Mammary epithelial cell (primary cell): ENCODE measurements at places on chromosomes 7 and 10. TPM values are rescaled to one million over a fixed set of nuclear protein-coding genes. Genes with fewer than 3 reads are reported as not detected.

The ZNF107 gene
- 5.3 TPM for total RNA-seq

The KIAA1549 gene
- total RNA-seq = 6.5 and 7.7 TPM in 2 replicates

GRCh38 chr7:106063024-106063423 is 49.1 kb downstream of the SYPL1 start:
- no peak for DNase-seq

- DNase-seq = no peak
Measured at GRCh38 chr10:72812415-72812752, 81.2 kb upstream of the OIT3 start.

GRCh38 chr10:22621726-22622125 is 92.7 kb downstream of the PIP4K2A start:
- no peak for DNase-seq

- no peak for DNase-seq
Measured at GRCh38 chr10:43056568-43057011, 20.3 kb upstream of the RET start.

DNA sequence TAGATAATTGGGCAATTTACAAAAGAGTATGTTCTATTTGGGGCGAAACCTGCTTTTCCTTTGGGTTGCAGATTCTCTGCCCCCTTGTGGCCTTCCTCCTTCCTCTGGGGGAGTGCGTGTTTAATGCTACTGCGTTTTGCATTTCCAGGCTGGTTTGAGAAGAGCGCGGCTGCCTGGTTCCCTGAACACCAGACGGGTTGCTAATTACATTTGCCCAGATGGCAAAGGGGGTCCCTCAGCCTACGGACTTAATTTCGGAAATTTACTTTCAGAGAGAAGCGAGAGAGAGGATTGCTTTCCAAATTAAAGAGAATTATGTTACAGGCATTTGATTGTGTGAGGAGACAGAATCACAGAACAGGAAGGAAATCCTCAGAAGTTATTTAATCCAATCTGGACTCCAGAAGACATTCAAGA is 91.9 kb upstream of the JAZF1 start:
- DNase-seq = no peak

DNA sequence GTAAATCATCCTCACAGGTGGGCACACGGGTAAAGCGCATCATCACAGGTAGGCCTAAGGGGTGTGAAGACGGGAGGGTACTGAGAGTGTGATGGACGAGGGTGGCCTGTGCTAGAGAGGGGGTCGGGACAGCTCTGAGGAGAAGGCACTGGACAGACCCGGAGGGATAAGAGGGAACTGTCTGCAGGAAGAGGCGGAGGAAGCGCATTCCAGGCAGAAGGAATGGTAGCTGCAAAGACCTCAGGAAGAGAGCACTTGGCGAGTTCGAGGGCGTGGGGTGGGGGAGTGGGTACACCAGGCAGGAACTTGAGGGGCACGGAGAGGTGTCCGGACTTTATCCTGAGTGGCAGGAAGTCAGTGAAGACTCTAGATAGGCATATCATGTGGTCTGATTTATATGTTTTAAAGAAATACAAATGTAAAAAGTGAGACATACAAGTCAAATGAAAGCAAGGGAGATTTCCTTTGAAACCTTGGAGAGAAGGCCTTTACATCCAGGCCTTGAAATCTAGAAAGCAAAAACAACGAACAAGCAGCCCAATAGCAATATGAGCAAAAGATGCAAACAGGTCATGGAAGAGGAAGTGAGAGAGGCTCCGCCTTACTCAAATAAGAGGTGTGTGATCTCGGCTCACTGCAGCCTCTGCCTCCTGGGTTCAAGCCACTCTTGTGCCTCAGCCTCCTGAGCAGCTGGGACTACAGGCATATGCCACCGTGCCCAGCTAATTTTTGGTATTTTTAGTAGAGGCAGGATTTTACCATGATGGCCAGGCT is 3.6 kb downstream of the LHPP start:
- DNase-seq = no peak

- no peak for DNase-seq
Measured at GRCh38 chr10:31322647-31323046, 3.6 kb downstream of the ZEB1 start.

DNA sequence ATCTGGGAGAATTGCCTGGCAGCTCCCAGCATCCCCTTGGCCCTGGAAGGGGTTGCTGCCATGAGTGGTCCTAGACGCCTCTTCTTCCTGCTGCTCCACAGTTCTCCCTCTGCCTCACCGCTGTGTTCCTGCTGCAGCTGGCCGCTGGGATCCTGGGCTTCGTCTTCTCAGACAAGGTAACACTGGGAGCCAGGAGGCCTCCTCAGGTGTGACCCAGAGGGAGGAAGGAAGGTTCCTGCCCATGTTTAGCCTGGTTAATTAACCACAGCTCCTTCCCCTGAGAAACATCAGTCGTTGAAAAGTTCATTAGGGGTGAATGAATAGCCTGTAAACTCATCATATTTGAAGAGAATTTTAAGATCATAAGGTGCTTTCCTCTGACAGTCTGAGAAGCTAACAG is 18.2 kb downstream of the TSPAN33 start:
- DNase-seq = no peak

DNA sequence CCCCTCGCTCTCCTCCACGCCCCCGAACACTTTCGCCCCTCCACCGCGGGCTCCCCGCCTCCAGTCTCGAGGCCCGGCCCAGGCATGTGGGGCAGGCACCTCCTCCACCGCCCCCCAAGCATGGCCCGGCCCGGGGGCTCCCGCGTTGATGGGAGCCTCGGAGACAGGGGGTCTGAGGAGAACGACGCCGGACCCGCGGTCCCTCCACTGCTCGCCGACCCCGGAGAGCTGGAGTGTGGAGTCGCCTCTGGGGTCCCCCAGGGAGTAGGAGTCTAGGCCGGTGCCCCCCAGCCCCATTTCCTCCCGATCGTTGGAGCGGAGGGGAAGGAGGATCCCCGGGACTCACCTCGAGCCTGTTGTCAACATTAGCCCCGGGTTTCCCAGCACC is 206 bp downstream of the UPF2 start:
- no peak for DNase-seq
